ENCODE measurements at places on chromosomes 11 and 22.

DNA sequence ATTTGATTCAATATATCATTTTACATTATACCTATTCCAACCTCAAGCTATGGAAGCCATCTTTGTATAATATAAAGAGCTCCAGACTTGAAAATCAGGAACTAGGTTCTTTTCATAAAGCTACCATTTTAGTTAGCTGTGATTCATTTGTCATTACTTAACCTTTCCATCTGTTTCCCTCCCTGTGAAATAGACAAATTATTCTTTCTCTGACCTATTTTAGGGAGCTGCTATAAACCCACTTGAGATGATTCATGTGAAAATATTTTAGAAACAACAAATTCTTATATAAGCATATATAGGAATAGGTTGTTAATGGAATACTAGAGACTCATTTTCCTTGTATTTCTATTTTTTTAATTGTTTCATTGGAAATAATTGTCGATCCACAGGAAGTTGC lies 1012.1 kb downstream of the OPCML start:
- no peak for DNase-seq

DNA sequence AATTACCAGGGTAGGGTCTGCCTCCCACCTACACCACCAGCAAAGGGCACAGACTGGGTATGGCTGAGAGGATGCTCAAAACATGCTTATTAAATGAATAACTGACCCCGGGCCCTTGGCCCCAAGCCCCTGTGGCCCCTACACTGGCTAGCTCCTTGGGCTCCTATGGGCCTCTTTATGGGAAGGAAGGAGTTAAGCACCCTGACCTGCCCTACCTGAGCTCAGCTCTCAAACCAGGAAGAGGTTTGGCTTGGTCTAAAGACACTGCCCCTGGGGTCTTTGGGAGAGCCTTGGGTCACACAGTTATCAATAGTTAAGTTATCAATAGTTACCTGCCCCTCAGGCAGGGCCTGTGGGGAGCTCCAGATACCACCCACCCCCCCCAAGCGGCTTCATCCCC lies 1.2 kb downstream of the USH1C start:
- no peak for DNase-seq

- DNase-seq: no peak
Observed at GRCh38 chr11:76850815-76851214, 9.9 kb upstream of the ACER3 start.

DNA sequence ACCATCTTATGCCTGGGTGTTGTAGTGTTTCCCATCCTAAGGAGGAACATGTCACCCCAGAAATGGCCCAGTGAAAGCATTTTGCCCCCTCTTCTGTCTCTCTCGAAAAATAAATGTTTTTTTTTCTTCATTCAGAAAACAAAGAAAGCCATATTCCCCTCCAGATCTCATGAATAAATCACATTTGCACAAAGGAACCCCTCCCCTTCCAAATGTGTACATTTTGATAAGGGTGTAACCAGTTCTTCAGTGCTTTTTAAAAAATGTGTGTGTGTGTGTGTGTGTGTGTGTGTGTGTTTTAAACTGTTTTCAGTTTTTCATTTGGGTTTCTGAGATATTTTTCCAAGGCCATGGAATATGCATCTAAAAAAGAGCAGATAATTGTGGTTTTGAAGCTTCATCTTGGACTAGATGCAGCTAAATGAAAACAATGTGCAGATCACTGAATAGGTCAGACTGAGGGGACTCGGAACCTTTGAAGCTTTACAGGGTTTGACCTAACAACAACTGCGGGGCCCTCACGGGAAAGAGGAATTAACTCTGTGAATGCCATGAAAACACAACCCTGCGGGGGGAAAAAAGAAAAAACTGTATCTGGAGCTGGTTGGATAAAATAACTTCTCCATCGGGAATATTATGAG lies 76.4 kb downstream of the YAP1 start:
- no peak for DNase-seq

- DNase-seq: no peak
Observed at GRCh38 chr22:41595703-41596102, 6.1 kb upstream of the PMM1 start.

- no peak for DNase-seq
Observed at GRCh38 chr11:7869467-7869866, 61.6 kb downstream of the OR10A6 start.

GRCh38 chr11:111417766-111418435 lies 38.8 kb upstream of the POU2AF1 start:
- DNase-seq: no peak

- DNase-seq: no peak
Observed at GRCh38 chr11:11482730-11483129, 129.7 kb upstream of the CSNK2A3 start.

DNA sequence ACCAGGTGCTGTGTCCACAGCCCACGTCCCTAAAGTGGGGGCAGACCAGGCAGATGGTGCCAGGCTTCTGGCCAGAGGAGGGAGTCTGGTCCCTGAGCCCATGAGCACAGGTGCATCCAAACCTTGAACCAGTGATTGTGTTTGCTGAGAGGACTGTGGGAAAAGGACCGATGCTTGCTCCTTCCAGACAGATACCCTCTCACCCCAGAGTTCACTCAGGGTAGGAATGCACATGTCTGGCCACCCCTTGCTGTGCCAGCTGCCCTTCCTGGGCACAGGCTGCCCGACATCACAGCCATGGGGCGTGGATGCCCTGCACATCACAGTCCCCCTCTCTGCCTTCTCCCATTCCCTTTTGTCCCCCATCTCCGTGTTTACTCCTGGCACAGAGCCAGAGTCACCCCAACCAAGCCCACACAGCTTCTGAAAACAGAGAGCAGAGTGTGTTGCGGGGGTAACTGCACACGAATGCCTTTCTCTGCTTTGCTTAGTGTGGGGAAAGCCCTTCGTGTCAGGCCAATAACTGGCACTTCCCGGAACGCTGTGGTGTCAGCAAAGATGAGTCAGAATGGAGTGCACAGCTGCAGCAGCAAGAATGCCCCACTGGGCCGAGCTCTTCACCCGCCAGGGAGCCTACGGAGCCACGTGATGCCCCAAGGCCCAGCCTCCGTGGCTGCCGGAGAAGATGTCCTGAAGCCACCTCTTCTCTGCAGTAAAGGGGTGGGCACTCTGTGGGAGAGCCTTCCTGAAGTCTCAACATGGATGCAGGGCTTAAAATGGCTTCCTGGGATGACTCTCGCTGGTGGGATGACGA lies 7.6 kb downstream of the CARS1 start:
- no peak for DNase-seq

DNA sequence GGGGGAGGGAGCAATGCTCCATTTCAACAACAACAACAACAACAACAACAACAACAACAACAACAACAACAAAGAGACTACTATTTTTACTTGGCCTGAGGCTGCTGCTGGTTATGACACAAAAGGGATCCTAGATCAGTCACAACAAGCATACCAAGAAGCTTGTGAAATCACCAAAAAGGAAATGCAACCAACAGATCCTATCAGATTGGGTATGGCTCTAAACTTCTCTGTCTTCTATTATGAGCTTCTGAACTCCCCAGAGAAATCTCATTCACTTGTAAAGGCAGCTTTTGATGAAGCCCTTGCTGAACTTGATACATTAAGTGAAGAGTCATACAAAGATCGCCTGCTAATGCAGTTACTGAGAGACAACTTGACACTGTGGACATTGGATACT lies 10.5 kb upstream of the MS4A2 start:
- DNase-seq: no peak

GRCh38 chr11:64449381-64450167 lies 90.6 kb downstream of the RPS6KA4 start:
- DNase-seq: peak; percentile 88

DNA sequence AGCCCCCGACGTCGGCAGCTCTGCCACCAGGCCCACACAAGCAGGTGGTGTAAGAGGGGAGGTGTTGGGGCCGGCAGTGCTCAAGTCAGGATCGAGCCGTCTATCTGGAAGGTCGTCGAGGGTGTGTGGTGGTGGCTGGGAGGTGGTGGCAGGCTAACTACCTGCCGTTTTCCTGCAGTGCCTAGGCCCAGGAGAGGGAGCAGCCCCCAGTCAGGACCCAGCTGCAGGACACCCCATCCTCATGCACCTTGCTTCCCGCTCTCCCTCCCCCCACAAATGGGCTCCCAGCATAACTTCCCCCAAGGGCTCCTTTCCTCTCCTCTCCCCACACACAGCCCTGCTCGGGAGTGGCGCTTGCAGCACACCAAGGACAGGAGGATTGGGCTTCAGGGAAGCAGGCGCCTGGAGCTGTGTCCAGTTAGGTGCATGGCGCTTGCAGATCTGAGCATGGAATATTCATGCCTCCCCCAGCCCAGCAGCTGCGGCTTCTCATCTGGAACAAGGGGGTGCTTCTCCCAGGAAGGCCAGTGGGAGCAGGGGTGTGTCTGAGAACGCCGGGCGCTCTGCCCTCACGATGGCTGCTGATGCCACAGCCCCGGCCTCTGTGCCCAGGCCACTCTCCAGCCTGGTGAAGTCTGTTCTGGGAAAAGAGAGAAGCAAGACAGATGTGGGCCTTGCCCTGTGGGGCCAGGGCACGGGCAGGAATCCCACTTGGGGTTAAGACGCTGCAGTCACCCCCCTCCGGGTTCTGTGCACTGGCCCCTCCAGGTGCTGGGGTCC lies 127.7 kb downstream of the IGLL1 start:
- DNase-seq: no peak

GRCh38 chr11:12005476-12005875 lies 3.0 kb downstream of the DKK3 start:
- DNase-seq: no peak

- DNase-seq: no peak
Observed at GRCh38 chr11:12812849-12813248, 138.6 kb downstream of the TEAD1 start.

- DNase-seq: peak; percentile 77
Observed at GRCh38 chr11:14380947-14381561, 22.1 kb upstream of the RRAS2 start.

- no peak for DNase-seq
Observed at GRCh38 chr11:90391756-90392155, 168.9 kb upstream of the CHORDC1 start.

DNA sequence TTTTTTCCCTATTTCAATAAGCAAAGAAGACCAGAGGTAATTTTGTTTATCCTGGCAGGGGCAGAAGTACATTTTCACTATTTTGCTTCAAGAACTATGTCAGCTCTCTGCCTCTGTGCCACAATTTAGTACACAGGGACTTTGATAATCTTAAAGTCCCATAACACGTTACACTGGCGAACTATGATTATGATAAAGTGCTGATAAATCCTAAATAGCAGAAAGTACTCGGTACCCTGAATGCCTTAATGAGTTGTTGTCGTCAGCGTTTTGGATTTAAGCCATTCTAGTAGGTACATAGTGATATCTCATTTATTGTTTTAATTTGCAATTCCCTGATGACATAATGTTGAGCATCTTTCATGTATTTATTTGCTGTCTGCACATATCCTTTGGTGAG lies 16.6 kb upstream of the PHOX2A start:
- no peak for DNase-seq

GRCh38 chr11:65817312-65817834 lies 16.4 kb upstream of the SNX32 start:
- no peak for DNase-seq

DNA sequence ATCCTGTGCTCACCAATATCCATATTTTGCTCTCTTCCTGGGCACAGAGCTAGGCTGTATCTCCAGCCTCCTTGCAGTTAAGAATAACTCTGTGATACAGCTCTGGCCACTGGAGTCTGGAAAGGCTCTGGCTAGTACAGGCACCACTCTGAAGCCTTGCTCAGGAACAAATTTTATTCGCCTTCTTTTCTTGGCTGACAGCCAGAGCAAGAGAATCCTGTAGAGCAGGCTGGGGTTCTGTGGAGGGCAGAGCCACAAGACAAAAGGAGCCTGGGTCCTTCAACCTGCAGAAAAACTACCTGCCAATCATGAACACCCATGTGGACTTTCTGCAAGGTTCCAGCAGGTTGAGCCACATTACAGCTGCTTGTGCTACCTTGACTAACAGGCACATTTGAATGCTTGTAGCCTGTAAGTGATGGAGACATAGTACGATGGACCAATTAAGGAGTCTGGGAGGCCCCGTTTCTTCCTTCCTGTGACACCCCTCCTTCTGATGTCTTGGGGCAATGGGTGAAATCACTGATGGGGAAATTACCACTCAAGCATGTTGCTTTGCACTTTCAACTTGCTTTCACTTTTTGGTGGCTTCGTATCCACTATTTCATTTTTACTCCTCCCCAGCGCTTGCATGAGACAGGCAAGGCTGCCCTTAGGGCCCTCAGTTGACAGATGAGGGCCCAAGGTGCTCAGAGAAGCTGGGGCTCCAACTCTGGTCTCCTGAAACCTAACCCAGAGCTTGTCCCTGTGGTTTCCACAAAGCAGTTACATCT lies 267.2 kb upstream of the SYN3 start:
- DNase-seq: no peak

DNA sequence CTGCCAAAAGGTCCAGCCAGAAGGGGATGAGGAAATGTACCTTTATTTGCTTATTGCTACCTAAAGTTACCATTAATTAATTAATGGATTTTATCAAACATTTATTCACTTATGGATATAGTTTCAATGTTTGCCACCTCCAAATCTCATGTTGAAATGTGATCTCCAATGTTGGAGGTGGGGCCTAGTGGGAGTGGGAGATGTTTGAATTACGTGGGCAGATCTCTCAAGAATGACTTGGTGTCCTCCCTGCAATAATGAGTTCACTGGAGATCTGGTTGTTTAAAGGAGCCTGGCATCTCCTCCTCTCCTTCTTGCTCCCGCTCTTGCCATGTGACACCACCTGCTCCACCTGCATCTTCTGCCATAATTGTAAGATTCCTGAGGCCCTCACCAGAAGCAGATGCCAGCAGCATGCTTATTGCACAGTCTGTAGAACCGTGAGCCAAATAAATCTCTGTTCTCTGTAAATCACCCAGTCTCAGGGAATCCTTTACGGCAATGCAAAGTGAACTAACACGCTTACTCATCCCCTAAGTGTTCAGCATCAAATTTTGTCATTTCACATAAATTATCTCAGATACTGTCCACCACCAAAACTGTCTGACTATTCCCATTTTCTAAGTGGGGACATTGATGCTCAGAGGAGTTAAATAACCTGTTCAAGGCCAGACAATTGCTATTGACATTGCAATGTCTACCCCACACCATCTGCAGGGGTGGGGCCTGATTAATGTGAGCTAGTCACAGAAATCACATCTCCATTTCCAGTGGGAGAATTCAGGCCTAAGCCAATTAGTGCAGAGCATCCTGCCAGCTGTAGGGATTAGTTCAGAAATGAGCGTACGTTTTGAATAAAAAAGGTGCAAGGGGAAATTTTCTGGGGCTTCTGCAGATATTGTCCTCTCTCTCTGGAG lies 51.6 kb upstream of the SYN3 start:
- DNase-seq: peak; percentile 34

DNA sequence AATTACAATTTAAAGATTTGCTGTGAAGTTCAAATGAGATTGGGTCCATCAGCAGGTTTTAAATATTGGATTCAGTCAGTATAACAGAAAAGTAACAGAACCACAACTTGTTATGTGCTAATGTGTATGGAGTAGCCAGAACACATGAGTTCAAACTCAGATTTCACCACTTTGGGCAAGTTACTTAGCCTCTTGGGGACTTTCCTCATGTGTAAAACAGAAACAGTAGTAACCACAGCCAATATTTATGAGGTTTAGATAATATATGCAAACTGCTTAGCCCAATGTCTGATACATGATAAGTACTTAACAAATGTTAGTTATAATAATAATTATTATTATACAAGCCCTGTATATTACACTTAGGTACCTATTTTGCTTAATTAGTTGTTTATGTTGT lies 21.8 kb upstream of the SLC5A12 start:
- DNase-seq: no peak

All from D341Med (cell line).